ENCODE measurements at places on chromosomes 11 and 22.

GRCh38 chr11:78465169-78465942 is 47.7 kb upstream of the GAB2 start:
- DNase-seq, result no peak

- DNase-seq, result no peak
Observed at GRCh38 chr22:39243439-39244135, 1.2 kb downstream of the PDGFB start.

- no peak for DNase-seq
Observed at GRCh38 chr11:133215596-133216230, 316.6 kb downstream of the OPCML start.

- DNase-seq, result no peak
Observed at GRCh38 chr11:120061036-120061760, 76.7 kb downstream of the TRIM29 start.

DNA sequence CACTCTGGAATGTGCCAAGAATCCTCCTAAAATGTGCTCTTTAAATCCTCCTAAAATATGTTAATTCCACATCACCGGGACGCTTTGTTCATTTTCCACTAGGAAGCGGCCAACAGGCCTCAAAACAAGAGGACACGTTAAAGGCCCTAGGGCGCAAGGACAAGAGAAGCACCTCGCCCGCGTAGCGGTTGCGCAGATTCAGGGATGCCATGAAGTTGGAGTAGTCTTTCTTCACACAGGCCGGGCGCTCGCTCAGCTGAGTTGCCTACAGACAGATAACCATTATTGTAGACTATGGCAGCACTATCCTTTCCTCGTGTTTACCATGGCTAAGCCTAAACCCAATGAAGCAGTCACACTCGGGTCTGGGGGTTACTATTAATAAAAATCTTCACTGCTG is 29.5 kb upstream of the SERPIND1 start:
- no peak for DNase-seq

DNA sequence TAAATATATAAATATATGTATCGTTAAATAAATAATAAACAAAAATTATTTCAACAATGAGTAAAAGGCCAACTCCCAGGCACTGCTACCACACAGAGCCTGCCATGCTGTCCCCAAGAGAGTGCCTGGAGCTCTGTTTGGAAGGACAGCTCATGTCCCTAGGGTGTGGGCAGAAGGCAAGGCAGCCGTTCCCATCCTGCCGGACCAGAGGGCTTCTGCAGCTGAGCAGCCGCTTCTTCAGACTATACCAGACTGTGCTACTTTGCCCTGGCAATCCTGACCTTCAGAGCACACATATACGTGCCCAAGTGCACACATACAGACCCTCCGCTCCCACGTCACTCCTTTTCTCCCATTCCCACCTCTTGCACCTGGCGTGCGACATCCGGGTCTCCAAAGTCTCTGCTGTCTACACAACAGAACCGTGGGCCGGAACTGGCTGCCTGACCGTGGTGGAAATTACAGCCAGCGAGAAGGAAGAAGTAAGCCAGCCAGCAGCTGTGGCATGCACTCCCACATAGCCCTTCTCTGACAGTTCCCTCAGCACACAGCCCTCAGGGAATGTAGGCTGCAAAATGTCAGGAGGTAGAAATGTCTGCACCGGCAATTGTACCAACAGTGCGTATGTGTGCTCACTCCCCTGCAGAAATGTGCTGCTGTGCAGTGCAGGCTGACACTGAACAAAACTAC is 24.0 kb downstream of the PAX6 start:
- no peak for DNase-seq

GRCh38 chr11:112012874-112013273 is 12.3 kb upstream of the DLAT start:
- no peak for DNase-seq

DNA sequence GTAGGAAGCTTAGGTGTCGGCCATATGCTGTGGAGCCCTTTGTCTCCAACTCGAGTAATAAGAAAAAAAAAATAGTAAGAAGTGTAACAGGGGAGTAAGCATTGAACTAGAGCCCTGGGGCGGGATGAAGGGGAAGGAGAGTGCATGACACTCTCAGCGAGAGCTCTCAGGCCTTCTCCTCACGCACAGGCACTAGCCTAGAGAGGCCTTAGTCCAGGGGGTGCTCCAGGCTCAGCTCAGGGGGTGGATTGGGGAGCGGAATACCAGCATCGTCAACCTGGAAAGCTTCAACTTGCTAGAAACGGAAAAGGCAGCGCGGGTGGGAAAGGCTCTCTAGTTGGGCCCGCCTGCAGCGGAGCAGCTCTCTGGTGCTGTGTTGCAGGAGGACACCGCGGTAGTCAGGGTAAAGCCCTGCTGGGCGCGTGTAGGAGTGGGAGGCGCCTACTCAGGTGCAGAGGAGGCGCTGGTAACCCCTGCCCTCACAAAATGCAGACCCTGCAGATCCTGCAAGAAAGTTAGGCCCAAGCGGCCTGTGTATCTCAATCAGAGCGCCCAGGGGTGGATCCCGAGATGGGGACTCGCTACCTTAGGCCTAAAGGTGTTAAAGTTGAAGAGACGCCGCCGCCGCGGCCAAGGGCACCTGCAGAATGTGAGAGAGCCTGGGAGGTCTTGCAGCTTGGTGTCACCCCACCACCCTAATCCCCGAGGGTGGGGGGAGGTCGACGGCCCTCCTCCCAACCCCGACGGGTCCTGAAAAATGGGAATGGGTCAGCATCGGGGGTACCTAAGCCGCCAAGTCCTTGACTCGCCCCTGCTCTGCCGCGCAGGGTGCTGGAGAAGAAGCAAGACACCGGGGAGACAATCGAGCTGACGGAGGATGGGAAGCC is 2.8 kb downstream of the SLC17A6 start:
- DNase-seq, result no peak

GRCh38 chr11:113189909-113190667 is 124.3 kb upstream of the TTC12 start:
- no peak for DNase-seq

DNA sequence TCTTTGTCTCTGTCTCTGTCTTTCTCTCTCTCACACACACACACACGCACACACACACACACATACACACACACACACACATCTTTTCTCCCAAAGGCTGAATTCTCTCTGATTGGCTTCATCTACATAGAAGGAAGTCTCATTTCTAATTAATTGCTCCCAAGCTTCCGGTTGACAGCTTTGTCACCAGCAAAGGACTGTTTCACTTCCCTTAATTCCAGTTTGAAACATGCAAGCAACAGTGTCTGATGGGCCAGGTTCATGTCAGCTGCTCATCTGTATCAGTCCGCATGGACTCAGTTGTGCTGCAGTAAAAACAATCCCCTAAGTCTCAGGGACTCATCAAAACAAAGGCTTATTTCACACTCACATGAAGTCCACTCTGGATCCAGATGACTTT is 16.2 kb upstream of the PVALB start:
- DNase-seq, result no peak

GRCh38 chr11:130527636-130528297 is 79.3 kb downstream of the ADAMTS15 start:
- DNase-seq, result no peak

DNA sequence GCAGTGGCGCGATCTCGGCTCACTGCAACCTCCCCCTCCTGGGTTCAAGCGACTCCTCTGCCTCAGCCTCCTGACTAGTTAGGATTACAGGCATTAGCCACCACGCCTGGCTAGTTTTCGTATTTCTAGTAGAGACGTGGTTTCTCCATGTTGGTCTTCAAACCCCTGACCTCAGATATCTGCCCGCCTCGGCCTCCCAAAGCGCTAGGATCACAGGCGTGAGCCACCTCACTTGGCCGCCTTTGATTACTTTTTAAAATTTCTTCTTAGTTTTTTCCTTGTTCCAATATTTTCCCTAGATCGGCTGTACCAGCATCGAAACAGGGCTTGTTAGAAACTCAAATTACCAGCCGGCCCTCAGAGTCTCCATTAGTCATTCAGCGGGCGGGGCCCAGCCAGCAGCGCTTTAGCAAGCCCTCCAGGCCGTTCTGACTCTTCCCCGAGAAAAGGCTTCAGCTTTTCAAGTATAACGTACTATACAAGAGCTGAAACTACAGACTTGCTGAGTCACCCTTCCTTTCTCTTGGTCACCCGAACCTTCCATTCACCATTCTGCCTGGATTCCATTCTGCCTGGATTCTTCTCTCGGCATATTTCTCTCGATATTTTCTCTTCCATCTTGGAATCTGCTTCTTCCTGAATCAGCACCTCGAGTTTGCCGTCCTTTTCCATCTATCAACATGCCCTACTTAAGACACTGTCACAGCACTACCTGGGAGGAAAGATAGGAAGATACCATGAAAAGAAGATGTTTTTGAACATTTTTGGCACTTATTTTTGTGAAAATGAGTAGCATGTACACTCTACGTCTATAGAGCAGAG is 6.7 kb upstream of the CAPRIN1 start:
- no peak for DNase-seq

- DNase-seq, result no peak
Observed at GRCh38 chr11:47340980-47341775, 11.3 kb downstream of the MYBPC3 start.

- DNase-seq, result no peak
Observed at GRCh38 chr22:25698978-25699377, 43.0 kb upstream of the MYO18B start.

- DNase-seq, result no peak
Observed at GRCh38 chr11:63869683-63870082, 30.8 kb downstream of the MARK2 start.

- DNase-seq, result peak; percentile 12
Observed at GRCh38 chr11:32870676-32871075, 21.9 kb upstream of the QSER1 start.

- no peak for DNase-seq
Observed at GRCh38 chr11:15845261-15845660, 511.1 kb downstream of the SOX6 start.

DNA sequence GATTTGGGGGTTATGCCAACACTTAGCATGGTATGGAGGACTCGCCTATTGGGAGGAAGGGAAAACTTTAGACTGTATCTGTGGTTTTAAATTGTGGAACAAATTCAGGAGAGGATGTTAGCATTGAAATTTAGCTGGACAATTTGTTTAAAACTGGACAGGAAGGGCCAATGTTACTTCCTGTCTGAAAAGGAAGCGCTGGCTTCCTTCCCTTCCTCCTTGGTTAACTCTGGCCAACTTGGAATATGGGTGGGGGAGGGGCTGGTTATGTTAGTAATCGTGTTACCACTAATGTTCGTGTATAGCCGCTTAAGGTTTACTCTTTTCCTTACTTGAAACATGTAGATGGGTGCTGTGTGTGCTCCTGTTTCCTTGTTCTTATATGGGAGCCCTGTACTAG is 13.9 kb downstream of the CTNND1 start:
- DNase-seq, result no peak

DNA sequence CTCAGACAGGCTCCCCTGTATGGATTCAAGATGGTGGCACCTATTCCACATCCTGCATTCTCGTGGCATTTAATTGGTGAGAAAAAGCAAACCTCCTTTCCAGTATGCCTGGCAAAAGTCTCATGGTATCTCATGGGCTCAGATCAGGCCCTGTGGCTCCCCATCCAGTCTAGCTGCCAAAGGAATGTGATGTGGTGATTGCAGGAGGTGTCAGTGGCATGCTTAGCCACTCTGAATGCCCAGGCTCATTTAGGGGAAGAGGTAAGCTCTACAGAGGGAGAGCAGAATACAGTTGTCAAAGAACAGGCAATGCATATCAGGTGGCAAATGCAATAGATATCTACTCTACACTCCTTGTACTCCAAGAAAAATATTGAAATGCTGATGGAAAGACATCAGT is 146.7 kb downstream of the SPATA19 start:
- DNase-seq, result no peak

DNA sequence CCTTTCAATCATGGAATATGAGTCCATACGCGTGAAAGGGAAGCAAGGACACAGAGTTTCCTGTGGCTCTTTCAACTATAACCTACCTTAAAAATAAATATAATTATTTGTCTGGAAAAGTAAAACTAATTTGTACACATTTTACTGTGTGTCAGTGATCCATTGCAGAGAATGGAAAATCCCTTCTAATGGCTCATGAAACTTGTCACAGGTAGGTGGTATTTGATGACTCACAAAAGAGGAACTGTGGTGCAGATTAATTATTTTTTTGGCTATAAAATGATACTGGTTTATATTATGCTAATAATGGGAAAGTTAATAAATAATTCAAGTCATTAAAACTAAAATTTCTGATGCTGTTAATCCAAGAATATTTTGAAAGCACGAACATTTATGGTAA is 792.2 kb downstream of the METTL15 start:
- DNase-seq, result no peak

- no peak for DNase-seq
Observed at GRCh38 chr11:134374171-134374570, 37.9 kb downstream of the B3GAT1 start.

DNA sequence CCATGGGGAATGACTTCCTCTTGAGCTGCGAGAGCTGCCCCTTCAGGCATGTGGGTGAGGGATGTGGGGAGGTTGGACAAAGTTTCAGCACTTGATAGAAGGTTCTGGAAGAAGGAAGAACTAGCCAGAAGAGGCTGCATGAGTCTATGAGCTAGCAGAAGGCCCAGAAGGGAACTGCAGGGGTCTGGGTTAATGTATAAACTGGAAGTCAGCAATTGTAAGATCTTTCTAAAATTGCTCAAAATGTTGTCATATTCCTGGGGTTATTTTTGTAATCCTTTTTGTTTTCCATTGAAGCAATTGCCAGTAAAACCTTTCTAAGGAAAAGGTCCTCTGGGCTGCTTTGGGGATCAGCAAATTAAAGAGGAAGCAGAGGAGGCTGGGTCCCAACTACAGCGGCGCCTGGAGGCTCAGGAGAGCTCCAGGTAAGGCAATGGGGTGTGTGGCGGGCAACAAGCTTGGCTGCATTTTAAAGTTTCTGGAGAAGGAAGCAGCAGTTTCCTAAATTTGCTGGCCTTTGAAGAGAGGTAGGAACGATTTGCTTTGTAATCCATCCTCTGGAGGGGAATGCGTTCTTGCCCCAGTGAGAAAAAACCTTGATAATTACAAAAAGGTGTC is 29.2 kb downstream of the ADAMTS15 start:
- no peak for DNase-seq
